ENCODE measurements at places on chromosomes 7 and 10. TPM values are rescaled to one million over a fixed set of nuclear protein-coding genes. Genes with fewer than 3 reads are reported as not detected.

The AKR1B1 gene
- 96.0 TPM for total RNA-seq

The COL26A1 gene
- total RNA-seq, result 44.5 TPM

The SNX10 gene
- 9.2 TPM for total RNA-seq

The FAM25C gene
- not detected for total RNA-seq

The AOAH gene
- 1.00 TPM for total RNA-seq

GRCh38 chr10:97821308-97822038 is 28.2 kb upstream of the GOLGA7B start:
- H3K27ac ChIP-seq, result no peak overlapping the region
- H3K36me3 ChIP-seq, result no peaks in the 10 kb centered on the region
- peaks cover 6% of the 10 kb centered on the region for H3K4me1 ChIP-seq
- H3K4me3 ChIP-seq, result no peak overlapping the region
- DNase-seq, result no peak

DNA sequence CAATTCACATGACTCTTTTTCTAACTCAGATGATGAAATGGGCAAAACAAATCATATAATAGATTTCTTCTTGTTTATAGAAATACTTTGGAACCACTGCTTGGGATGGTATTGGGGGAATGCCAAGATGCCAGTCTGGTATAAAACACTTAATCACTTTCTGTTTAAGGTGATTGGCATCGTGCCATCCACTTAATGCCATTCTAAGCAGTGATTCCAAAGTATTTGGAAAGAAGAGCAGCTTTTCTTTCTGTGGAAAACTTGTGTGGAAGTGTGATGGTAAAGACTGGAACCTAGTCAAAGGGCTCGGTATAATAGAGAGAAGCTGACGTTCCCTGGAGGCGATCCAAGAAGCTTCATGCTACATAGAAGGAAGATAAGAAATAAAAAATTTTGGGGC is 120.6 kb downstream of the TMEM26 start:
- H3K27me3 ChIP-seq, result no peaks in the 10 kb centered on the region
- H3K27ac ChIP-seq, result no peak overlapping the region
- H3K4me3 ChIP-seq, result no peak overlapping the region
- no peaks in the 10 kb centered on the region for H3K4me1 ChIP-seq
- no peak for DNase-seq
- H3K36me3 ChIP-seq, result no peaks in the 10 kb centered on the region

- H3K27ac ChIP-seq, result no peak overlapping the region
- peaks cover 7% of the 10 kb centered on the region for H3K4me1 ChIP-seq
- no peaks in the 10 kb centered on the region for H3K36me3 ChIP-seq
Observed at GRCh38 chr10:71228875-71229675, 16.7 kb downstream of the UNC5B start.

DNA sequence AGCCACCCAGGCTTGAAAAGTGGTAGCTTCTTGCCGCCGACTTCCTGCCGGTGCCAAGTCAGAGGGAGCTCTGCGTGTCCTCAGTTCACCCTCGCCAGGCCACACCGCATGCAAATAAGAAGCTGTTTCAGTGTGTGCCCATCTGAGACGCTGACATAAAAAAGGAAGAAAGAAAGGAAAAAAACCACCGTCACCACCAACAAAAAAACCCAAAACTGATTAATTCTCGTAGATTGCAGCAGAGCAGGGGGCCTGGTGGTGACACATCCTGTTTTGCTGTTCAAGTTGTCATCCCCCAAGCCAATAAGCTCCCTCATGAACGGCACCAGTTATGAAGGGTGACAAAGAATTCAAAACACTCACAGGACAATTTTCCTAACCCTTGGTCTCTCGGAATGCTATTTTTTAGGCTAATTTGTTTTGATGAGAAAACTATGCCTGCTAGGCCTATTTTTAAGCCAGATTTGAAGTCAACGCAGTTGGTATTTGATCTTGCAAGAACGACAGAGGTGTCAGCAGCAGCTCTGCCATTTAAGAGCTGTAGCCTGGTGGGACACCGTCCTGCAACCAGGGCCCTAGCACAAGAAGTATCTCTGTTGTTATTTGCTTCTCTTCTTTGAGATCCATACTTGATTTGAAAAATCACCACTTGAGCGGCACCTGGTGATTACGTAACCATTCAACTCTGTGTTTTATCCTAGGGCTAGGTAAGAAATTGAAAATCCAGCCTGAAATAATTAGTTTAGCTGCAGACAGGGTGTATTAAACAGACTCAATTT is 145.6 kb downstream of the PFKFB3 start:
- H3K27me3 ChIP-seq, result no peaks in the 10 kb centered on the region
- H3K36me3 ChIP-seq, result no peaks in the 10 kb centered on the region
- H3K27ac ChIP-seq, result no peak overlapping the region
- no peak for DNase-seq
